CD4-positive, alpha-beta T cell treated with Interleukin-15 for 4 hours (primary cell): ENCODE measurements at places on chromosomes 2 and 18.

GRCh38 chr2:105538840-105539239 is 140.0 kb upstream of the FHL2 start:
- no peak for DNase-seq

DNA sequence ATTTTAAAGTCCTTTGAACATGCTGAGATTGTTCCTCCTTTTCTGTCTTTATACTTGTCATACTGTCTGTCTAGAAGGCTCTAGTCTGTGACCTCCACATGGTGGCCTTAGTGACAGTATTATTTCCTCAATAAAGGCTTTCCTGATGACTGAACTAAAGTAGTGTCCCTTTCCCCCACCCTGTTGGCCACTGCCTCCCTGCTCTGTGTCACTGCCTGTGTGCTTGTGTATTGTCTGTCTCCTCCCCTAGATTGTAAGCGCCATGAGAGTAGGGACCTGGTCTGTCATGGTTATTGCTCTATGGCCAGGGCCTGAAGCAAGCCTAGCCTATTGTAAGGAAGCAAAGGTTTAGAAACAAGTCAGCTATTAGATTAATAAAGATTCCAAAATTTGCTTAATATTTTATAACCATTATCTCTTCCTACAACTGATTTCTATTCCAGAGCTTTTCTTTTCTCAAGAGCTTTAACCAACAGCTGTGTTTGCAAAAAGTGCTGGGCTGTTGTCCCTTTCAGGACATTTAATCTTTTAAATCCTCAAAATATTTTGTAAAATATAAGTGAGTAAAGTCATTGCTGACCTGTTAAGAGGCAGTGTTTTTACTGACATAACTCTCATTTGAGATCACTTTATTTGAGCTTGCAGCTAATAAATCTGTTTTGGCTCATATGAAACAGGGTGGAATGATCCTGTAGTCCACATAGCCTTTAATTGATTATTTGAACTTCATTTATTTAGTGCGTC is 35.5 kb downstream of the DIS3L2 start:
- DNase-seq = no peak

- DNase-seq = no peak
Observed at GRCh38 chr2:105610576-105611332, 134.0 kb upstream of the NCK2 start.

DNA sequence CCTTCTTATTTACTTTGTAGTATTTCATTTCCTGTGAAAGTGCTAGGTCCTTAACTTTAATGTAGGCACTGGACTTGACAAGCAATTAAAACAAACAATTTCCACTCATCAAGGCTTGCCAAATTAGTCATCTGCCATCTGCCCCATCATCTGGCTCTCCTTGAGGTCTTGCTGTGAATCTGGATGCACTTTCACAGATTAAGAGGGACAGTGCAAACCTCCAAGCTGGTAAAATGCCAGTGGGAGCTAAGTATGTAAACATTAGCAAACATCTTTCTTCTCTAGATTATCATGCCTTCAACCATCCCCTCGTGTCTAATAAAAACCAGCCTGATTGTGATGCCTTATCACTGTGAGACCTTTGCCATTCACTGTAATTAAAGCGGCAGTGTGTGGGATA is 402.9 kb downstream of the ERBB4 start:
- no peak for DNase-seq

GRCh38 chr18:26448714-26449159 is 99.6 kb downstream of the KCTD1 start:
- DNase-seq = no peak

- DNase-seq = no peak
Observed at GRCh38 chr18:51824746-51825145, 515.3 kb upstream of the DCC start.

- peak; percentile 46 for DNase-seq
Observed at GRCh38 chr2:69559442-69560146, 83.9 kb downstream of the AAK1 start.

- no peak for DNase-seq
Observed at GRCh38 chr2:58734365-58734764, 493.2 kb upstream of the FANCL start.

DNA sequence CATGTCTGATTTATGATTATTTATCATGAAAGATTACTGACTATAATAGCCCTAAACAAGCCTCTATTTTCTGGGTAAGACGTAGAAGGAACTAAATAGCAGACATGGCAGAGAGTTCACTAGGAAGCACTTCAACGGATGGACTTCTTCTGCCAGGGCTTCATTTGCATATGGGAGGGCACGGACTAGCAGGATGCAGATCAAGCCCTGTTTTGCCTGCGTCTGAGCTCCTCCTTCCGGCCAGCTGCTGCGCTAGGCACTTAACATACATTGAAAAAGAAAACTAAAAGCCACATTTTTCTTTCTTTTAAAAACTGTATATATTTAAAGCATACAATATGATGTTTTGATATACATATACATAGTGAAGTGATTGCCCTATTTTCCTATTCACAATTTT is 340.0 kb upstream of the MEX3C start:
- DNase-seq = no peak

DNA sequence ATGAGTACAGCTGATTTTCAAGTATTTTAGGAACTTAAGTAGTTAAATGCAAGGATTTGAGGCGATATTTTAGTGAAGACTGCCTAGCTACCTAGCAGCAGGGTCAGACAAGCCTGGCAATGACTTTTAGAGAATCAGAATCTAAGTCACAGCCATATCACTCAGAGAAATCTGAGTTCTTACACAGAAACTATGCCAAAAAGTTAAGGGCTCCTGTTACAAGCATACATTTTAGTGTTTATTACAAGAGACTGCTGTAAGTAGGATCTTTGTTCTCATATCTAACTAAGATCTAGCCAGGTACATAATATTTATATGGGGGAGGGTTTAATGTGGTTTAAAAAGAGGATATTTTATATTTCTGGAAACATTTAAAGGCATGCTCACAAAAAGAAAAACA is 37.5 kb downstream of the MAP4K3 start:
- no peak for DNase-seq

GRCh38 chr18:9468998-9469397 is 6.3 kb upstream of the RALBP1 start:
- DNase-seq = no peak
